ENCODE measurements at places on chromosomes 6 and 20.

DNA sequence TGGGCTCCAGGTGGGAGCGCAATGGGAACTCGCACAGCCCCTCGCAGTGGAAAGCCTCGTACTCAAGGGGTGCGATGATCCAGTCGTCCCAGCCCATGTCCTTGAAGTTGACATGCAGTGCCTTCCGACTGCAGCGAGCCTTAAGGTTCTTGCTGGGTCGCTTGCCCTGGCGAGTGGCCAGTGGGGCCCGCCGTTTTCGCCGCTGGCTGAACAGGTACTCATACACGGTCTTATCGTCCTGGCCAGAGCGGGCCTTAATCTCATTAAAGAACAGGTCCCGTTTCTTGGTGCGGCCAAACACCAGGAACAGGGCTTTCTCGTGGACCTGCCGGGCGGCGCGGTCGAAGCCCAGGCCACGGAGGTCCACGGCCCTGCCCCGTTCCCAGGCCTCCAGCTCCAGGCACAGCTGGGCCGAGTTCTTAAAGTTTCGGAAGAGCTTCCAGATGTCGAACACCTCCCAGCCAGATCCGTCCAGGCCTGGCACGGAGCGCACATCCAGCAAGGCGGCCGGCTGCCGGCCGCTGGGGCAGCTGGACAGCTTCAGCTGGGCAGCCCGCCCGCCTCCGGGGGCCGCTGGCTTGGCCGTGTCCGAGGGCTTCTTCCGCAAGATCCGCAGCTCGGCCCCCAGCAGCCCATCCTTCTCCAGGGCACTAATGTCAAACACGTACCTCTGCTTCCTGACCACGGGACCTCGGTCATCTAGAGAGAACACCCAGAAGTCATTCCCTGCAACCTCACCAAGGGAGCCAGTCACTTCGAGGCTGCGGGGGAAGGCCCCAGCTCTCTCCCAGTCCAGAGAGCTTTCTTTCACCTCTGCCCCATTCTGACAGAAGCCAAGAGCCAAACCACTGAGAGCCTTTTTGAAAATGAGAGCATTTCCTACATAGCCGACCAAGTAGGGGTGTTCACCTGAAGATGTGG is 3.7 kb downstream of the GDF5 start:
- DNase-seq, result no peak

DNA sequence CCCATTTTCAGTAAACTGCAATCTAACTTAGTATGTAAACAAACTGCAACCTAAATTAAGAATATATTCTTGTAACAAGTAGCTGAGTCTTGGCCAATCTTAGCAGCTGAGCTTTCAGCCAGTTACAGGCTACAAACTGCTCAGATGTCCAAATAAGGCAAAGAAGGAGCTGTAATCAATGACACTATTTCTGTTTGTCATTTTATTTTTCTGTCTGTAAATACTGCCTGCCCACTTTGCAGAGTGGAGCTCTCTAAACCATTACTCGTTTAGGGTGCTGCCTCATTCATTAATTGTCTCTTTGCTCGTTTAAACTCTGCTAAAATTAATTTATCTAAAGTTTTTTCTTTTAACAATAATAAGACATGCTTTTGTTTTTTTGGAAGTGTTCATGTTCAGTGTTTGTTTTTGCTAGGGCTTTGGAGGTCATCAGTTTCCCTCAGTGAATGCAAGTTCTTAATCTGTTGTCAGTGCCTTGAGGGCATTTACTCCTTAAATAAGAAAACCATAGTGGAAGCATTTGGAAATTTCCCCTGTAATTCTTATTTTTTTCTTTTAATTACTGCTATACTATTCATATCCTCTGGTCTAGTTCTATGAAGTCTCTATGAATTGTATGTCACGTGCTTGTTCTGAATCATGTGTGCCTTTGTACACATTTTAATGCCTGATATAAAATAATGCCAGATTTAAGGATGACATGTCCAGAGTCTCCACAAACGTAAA is 3.6 kb upstream of the PRL start:
- no peak for DNase-seq

DNA sequence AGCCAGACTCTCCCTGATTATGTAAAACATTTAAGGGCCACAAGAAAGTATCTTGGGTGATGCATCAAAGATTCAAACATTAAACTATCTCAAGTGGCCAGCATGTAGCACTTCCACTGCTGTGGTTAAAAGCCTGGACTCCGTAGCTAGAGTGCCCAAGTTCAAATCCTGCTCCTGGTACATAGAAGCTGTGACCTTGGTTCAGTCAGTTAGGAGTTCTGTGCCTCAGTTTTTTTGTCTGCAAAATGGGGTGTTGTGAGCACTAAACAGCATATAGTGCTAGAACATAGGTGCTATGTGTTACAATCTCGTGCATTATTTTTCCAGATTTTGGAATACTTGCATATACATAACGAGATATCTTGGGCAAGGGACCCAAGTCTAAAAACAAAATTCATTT is 68.7 kb downstream of the PSMG4 start:
- no peak for DNase-seq

- no peak for DNase-seq
These were observed 378 bp upstream of the LAMA2 start for GRCh38 chr6:128882560-128882959.

DNA sequence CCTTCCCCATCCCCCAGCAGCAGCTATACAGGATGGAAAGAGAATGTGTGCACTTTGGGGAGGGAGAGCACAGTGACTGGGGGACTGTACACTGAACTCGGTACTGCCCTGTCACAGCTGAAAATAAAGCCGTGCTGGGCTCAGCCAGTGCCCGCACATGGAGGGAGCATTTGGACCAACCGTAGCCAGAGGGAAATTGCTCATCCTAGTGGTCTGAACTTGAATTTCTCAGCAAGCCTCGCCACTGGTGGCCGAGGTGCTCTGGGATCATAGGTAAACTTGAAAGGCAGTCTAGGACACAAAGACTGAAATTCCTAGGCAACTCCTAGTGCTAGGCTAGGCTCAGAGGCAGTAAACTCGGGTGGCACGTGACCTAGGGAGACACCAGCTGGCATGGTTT is 61.0 kb downstream of the DZANK1 start:
- no peak for DNase-seq

- DNase-seq, result peak; percentile 18
These were observed 227.9 kb downstream of the FRK start for GRCh38 chr6:115832786-115833185.

GRCh38 chr6:71651636-71652035 is 234.7 kb upstream of the RIMS1 start:
- DNase-seq, result no peak

DNA sequence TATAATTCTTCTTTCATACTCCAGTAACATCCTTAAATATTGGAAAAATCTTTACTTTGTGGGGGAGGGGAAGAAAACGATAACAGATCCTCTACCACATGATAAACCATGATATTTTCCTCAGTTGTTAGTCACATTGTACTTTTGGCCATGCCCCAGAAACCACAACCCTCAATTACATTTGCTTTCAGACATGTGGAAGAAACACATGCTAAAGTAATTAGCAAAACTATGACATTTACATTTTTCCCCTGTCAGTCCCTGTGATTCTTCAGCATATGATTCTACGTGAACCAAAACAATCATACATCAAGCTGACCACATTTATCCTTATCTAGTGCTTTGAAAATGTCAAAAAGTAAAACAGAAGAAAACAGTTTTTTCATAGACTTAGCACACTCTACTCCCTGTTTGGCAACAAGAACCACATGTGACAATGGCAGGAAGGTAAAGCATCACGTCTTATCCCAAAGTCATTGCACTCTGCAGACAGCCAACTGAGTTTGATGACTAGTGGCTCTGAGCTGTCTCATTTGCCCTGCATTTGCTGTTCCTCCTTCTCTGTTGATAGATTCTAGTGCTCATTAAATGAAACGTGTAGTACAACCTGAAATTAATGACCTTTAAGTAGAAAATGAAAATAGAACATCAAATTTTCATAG is 505.8 kb upstream of the MARCKS start:
- DNase-seq, result peak; percentile 69

GRCh38 chr20:63567386-63568169 is 6.5 kb downstream of the HELZ2 start:
- DNase-seq, result peak; percentile 27

DNA sequence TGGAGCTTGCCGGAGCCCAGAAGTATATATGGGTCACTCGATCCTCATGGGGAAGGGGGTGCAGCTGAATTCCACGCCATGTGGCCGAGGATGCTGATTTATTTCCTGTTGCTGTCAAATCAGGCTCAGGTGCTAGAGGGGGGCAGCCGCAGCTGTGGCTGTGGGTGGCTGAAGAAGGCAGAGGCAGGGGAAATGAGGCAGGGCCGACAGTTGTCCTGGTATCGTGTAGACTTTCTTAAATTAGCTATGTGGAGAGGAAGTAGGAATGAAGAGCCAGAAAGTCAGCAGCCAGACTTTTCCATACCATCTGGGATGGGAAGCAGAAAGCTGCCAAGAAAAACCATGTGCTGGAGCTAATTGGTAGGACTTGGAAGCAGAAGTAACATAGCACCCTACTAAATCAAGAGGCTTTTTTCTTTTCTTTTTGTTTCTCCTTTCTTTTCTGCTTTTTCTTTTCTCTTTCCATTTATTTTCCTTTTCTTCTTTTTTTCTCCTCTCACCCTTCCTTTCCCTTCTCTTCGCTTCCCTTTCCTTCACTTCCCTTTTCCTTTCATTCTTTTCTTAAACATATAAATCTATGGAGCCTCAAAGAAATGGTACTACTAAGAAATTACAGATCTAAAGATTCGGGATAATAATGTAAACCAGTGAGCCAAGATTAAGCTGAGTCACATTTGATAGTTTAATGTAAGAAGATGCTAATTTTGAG is 90.6 kb upstream of the CD83 start:
- peak; percentile 43 for DNase-seq

DNA sequence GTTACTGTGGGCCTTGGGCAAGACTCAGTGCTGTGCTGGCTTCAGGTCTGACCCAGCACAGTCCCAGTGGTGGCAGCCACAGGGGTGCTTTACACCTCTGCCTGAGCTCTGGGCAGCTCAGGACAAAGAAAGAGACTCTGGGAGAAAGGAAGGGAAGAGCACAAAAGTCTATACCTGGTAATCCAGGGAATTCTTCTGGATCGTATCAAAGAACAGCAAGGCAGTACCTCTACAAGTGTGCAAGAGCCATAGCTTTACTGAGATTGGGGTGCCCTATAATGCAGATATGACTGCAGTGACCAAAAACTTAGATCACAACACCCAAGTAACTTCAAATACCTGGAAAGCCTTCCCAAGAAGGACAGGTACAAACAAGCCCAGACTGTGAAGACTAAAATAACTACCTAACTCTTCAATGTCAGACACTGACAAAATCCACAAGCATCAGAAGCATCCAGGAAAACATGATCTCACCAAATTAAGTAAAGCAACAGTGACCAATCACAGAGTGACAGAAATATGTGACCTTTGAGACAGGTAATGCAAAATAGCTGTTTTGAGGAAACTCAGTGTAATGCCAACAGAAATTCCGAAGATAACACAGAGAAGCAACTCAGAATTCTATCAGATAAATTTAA is 47.9 kb upstream of the LIN28B start:
- no peak for DNase-seq

- DNase-seq, result no peak
These were observed 17.0 kb downstream of the NFATC2 start for GRCh38 chr20:51525241-51526105.

- no peak for DNase-seq
These were observed 312.4 kb upstream of the ECI2 start for GRCh38 chr6:4447639-4448330.

DNA sequence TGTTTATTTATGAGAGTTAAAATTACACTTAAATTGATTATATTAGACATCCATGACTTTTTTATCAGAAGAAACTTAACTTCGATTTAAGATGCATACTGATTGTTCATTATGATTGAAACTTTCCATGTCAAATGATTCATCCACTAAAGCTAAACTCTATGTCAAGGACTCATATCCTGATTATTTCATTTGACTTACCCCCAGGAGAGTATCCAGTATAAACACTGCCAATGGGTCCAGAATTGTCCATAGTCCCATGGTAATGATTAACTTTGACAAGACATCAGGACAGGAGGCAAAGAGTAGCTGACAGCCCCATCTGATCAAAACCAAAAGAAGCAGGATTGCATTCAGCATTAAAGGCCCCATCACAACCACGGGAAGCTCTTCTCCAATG is 709.9 kb downstream of the TFAP2A start:
- DNase-seq, result no peak

- no peak for DNase-seq
These were observed 85.0 kb downstream of the FNDC1 start for GRCh38 chr6:159254186-159254585.

DNA sequence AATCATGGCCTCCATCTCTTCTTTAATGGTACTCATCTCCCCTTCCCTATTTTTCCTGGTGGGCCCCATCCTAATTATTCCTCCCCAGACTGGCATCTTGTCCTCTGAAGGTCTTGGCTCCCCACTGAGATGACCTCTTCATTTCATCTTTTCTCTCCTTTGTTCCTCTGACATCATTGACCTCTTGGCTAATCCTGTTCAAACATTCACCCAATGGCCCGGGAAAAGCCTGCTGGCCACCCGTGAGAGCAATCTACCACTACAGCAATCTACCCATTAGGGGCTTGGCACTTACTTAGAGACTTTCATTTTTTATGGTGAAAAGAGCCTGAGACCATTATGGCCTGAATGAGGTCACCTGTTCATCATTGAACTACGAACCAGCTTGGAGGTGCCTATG is 130.8 kb downstream of the DNAH8 start:
- DNase-seq, result no peak

GRCh38 chr6:125791820-125792165 is 1.0 kb downstream of the NCOA7 start:
- DNase-seq, result no peak

- peak; percentile 77 for DNase-seq
These were observed 20.0 kb upstream of the TRIM27 start for GRCh38 chr6:28943557-28944411.

DNA sequence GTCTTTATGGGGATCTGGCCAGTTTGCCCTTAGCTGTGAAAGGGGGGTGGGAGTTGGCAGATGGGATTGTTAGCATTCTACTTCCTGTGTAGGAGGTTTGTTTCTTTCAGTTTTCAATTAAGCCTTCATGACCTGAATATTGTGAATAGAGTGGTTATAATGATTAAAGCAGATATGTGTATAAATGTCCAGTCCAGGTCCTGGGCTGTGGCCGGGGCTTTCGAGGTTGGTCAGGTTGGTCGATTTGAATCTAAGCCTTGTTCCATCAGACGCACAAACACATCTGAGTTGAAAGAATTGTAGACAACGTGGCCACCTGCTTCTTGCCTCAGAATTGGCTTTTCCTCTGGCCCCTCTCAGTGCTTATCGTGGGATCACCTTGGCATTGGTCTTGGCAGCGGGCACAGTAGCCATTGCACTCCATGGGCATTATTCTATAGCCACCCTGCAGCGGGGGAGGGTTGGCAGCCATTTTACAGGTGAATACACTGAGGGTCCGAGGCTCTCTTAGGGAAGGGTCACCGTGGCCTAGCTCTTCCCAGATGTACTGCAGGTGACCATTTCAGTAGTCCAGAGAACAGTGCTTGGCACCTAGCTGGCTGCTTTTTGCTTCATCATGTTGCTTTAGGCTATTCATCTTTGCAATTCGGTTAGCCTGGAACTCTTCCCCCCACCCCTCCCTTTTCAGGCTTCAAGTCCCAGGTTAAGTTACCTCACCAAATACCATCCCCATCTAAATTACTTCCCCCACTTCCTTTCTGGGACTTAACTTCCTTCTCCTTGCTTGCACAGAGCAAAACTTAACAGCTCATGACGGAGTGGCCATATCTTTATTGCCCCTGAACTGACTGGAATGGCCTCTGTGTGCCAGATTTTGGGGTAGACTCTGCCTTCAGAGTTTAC is 1.1 kb downstream of the RNF114 start:
- no peak for DNase-seq
